ENCODE measurements at places on chromosomes 12 and 14.

GRCh38 chr12:97960225-97960624, 497.6 kb downstream of the RMST start:
- DNase-seq = no peak

DNA sequence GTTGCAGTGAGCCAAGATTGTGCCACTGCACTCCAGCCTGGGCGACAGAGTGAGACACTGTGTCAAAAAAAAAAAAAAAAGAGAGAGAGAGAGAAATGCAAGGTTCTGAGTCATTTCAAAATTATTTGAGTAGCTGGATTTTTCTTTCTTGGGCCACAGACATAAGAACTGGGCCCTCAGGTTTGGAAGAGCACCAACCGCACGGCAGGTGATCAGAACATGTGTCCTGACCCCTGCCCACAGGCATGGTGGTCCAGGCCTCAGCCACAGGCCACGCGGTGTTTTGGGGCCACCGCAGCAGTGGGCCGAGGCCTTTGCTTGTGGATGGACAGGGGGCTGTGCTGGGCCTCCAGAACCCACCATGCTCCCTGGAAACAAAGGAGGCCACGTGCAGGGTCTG, 126.7 kb downstream of the CALM1 start:
- no peak for DNase-seq

GRCh38 chr12:29691161-29691854, 92.4 kb downstream of the TMTC1 start:
- DNase-seq = no peak

GRCh38 chr12:51348116-51348515, 1.6 kb upstream of the CELA1 start:
- DNase-seq = no peak

- no peak for DNase-seq
Measured at GRCh38 chr12:67650388-67651131, 2.0 kb downstream of the DYRK2 start.

DNA sequence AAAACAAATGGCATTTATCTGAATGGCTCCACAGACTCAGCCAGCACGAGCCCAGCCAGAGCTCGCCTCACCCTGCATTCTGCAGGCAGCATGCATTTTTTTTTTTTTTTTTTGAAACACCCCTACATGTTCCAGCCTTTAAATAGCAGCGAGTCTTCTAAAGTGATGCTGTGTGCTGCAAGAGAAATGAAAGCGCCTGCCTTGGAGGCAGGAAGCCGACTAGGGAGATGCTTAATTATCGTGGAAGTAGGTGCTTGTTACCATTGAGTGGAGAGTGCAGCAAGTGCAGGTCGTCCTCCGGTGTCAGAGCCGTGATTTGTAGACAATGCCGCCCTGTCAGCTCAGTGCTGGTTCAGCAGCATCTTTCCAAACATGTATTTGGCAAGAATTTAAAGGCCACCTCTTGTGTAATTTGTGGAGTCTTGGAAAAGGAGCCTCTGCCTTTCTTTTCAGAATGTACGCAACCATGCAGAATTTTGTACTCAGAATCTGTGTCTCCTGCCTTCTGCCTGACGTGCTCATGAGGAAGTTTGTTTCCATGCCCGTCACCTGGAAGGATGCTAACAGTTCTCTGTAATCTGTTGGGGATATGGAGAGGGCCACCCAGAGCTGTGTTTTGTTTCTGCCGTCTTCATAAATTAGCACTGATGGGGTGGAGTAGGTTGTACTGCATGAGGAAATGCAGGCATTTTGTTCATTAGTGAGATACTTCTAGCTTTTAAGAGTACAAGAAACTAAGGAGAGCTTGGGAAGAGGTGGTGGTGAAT, 345.9 kb upstream of the RGS6 start:
- DNase-seq = no peak

DNA sequence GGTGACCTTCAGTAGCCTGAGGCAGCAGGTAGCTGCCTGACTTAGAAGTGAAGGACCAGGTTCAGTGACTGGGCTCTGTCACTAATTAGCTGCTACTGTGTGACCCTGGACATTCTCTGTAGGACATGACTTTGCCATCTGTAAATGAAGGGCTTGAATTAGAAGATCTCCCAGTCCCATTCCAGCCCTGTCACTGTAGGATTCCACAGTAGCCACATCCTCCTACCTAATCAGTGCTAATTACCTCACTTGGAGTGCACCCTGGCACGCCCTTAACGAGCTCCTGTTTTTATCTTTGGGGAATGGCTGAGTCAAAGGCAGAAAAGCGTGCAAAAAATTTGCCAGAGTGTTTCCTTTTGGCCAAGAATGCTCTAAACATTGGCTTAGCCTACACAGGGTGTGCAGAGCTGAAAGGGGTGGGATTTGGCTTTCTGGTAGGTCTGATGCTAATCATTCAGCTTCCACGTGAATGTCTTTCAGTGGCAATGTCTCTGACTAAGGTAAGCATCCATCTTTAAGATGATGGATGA, 6.8 kb downstream of the NTF3 start:
- no peak for DNase-seq

DNA sequence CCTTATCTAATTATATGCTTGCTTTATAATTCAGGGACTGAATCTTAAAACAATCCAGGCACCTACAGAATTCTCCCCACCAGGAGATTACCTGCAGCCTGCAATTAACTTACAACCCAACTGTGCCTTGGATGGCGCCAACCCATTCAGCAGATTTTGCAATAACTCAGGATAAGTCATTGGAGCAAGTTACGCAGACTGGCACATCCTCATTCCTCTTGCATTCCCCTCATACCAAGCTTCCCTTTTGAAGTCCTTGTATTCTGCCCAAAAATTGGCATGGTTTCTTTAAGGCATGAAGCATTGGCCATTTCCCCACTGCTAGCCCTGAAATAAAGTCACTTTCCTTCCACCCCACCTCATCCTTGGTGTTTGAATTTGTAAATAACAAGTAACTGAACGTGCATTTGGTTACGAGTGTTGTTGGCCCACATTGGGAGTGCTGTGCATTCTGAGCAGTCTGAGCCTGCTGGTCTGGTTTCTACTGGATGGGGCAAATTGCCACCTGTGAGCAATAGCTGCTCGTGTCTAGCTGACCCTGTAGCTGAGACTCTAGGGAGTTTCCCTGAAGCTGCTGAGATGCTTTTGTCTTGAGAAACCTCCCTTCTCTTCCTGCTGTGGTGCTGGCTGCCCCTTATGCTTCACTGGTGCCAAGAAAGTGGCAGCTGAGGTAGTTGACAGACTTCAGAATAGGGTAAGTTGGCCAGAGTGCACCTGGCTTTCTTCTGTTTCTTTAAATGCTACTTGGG, 99.2 kb upstream of the SCAF11 start:
- DNase-seq = no peak

GRCh38 chr14:59897757-59898383, 22.1 kb upstream of the LRRC9 start:
- DNase-seq = no peak

- DNase-seq = no peak
Measured at GRCh38 chr12:47751561-47751960, 7.1 kb downstream of the RAPGEF3 start.

- no peak for DNase-seq
Measured at GRCh38 chr14:59830338-59830734, 40.2 kb downstream of the RTN1 start.

GRCh38 chr14:99649219-99649618, 4.3 kb downstream of the HHIPL1 start:
- no peak for DNase-seq

DNA sequence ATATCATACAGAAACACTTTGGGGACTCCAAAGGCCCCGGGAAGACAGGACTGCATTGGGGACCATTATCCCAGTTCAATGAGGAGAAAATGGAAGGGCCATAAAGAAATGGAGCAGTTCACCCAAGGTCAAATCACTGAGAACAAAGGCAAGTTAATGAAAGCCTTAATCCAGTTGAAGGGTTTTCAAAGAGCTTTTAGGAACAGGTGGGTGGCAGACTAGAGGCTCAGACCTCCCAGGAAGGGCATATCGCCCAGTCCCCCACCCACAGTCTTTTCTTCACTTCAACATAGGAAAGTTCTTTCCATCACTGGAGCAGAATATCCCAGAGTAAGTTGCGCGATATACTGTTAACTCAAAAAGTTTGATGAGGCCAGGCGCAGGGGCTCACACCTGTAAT, 136.1 kb upstream of the CCND2 start:
- DNase-seq = no peak

- DNase-seq = no peak
Measured at GRCh38 chr12:115382681-115383080, 698.7 kb upstream of the TBX3 start.

- no peak for DNase-seq
Measured at GRCh38 chr14:93113678-93114067, 2.1 kb downstream of the ITPK1 start.

DNA sequence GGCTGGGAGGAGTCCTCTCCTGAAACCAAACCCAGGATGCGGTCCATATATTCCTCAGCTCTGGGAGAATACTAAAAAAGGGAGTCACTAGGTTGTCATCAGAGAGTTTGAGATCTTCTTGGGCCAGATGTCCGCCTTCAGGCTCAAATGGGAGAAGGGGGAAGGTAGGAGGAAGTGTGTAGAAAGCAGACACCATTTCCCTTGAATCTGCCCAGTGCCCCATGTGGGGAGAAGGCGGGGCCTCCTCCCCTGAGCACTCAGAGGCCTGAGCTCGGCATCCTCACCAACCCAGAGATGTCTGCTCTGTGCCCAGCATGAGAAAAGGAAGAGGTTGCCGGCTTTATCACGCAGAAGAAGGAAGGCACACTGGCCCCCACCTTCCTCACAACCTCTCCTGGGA, 37.3 kb downstream of the LTBP2 start:
- no peak for DNase-seq

DNA sequence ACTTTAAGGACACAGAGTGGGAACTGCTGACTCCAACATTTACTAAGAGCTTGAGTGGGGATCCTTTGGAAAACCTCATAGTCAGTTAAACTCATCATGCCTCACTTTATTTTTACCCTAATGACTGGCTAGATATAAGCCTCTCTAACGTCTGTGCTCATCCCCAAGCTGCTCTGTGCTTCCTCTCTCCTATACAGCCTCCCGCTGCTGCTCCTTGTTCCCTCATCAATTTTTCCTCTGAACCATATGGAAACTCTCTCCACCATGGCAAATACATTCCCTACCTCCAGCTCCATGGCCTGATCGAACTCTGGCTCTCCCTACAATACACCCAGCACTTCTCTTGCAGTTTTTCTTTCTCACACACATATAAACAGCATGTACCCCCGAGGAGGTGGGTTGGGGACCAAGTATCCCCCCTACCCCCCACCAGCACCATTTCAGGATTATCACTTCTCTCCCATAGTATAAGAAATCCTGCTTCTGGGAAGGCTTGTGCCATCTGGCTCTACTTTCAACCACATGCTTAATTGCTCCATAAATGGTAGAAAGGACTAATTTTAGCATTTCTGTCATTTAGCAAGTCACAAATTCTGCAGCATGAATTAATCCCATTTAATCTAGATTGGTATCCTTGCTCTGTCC, 39.2 kb upstream of the DYRK2 start:
- DNase-seq = no peak

- DNase-seq = no peak
Measured at GRCh38 chr12:80193865-80194264, 94.5 kb downstream of the OTOGL start.

- no peak for DNase-seq
Measured at GRCh38 chr12:5187136-5187535, 143.5 kb downstream of the KCNA5 start.

GRCh38 chr14:97319691-97320090, 522.5 kb downstream of the VRK1 start:
- no peak for DNase-seq

DNA sequence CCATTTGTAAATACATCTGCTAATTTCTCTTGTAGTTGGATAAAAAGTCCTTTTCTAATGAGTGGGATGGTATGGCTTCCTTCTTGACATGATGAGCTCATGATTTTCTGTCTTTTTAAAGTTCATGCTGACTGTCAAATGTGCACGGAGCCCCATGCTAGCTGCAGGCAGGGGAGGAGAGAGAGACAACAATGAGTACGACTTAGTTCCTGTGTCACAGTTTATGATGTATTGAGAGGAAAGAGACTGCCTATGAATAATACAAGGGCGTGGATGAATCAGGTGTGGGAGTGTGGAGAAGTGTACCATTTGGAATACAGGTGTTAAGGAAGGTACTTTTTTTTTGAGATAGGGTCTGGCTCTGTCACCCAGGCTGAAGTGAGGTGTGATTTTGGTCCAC, 10.7 kb upstream of the TBC1D30 start:
- DNase-seq = no peak

- DNase-seq = no peak
Measured at GRCh38 chr12:42364692-42365091, 38.7 kb downstream of the PPHLN1 start.

- no peak for DNase-seq
Measured at GRCh38 chr14:86237733-86238132, 707.8 kb downstream of the FLRT2 start.

DNA sequence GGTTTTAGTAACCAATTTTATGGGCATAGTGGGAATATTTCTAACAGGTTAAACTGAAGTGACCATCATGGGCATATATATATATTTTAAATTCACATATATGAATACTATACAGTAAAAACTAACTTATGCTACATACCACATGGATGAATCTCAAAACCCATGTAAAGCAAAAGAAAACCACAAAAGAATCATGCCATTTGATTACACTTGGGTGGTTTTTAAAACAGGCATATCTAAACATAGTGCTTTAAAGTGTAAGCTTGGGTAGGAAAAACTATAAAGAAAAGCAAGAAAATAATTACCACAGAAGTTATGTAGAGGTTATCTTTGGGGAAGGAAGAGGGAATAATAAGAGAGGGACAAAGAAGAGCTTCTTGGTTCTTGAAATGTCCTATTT, 326.1 kb downstream of the NAV3 start:
- DNase-seq = no peak

DNA sequence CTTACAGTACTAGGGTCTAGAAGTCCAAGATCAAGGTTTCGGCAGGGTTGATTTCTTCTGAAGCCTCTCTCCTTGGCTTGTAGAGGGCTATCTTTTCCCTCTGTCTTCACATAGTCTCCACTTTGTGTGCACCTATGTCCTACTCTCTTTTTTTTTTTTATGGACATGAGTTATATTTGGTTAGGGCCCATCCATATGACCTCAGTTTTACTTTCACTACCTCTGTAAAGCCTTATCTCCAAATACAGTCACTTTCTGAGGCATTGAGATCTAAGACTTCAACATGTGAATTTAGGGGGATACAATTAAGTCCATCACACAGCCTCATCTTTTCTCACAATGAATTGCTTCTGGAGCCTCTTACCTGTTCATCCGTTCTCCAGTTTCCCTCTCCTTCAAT, 5.9 kb upstream of the SPTB start:
- no peak for DNase-seq

All from Panc1 (cell line).